ENCODE measurements at places on chromosomes 2 and 18.
A peak's percentile ranks its signal among the peaks of the same experiment; 100 is the strongest.

- DNase-seq = no peak
Measured at GRCh38 chr2:233000886-233001750, 11.9 kb downstream of the NGEF start.

DNA sequence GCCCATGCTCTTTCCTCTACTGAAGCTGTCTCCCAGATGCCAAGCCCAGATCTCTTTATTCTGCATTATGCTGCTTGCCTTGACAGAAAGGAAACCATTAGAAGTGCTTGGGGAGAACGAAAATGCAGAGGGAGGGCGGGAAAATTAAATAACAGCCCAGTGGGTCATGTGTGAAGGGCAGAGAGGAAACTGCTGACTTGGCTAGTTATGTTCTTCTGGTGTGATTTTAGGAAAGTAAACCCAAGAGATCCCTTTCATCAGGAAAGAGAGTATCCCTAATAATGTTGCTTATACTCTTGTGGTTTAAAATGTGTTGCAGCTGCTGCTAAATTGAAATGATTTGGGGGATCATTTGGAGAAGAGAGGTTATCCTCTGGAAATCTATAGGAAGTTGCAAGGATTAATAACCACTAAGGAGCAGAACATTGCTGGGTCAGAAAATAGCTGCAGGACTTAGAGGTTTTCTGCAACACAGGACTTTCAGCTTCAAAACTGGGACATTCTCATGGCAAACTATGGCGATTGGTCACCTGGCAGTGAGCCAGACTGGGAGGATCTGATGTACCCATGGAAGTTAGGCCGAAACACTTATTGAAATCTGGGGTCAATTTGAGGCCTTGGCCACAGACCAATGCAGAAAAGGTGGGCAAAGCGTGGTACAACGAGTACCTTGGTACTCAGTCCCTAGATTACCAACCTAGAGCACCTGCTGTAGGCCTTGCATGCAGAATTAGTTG is 172.2 kb downstream of the TMEM247 start:
- DNase-seq = no peak

DNA sequence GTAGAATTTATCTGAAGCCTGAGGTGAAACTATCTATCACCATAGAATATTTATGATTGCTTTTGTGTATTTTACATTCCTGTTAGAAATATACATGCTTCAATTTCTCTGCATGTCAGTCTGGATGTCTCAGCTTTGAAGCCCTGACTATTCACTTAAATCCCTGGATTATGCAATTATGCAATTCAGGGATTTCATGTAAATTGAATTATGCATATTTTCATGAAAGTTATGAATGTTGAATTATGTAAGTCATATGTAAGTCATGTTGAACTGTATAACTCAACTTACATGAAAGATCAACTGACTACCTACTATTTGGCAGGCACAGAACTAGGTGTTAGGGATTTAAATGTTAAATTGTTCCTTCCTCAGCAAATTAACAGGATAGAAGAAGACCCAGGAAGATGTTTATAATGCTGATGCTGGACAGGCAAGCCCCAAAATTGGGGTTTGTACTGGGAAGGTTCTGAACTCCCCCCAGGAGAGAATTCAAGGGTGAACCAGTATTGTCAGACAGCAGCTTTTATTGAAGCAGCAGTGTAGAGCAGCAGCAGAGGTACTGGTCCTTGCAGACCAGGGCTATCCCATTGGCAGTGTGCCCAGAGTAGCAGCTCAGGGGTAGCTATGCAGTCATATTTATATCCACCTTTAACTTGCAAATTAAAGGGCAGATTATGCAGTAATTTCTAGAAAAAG is 236.5 kb downstream of the ZNF804A start:
- no peak for DNase-seq

- DNase-seq = no peak
Measured at GRCh38 chr18:32391126-32391525, 79.6 kb downstream of the GAREM1 start.

- no peak for DNase-seq
Measured at GRCh38 chr2:44164617-44165016, 4.1 kb upstream of the PPM1B start.

- no peak for DNase-seq
Measured at GRCh38 chr2:7011356-7012083, 94.3 kb downstream of the RNF144A start.

- no peak for DNase-seq
Measured at GRCh38 chr2:168085801-168086361, 161.5 kb downstream of the STK39 start.

GRCh38 chr2:191670076-191670475 is 7.9 kb upstream of the NABP1 start:
- DNase-seq = no peak

DNA sequence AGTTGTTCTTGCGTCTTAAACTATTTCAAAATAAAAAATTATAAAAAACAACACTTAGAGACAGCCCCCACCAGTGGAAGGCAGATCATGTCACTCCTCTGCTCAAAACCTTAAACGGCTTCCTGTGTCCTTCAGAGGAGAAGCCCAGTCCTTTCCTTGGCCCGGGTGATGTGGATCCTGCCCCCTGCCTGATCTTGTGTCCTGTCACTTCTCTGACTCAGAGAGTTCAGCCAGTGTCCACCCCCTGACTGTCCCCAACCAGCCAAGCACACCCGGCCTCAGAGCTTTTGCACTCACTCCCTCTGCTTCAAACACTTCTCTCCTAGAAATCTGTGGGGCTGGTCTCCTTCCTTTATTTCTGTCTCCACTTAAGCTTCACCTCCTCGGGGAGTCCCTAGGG is 35.4 kb downstream of the TOGARAM2 start:
- no peak for DNase-seq

DNA sequence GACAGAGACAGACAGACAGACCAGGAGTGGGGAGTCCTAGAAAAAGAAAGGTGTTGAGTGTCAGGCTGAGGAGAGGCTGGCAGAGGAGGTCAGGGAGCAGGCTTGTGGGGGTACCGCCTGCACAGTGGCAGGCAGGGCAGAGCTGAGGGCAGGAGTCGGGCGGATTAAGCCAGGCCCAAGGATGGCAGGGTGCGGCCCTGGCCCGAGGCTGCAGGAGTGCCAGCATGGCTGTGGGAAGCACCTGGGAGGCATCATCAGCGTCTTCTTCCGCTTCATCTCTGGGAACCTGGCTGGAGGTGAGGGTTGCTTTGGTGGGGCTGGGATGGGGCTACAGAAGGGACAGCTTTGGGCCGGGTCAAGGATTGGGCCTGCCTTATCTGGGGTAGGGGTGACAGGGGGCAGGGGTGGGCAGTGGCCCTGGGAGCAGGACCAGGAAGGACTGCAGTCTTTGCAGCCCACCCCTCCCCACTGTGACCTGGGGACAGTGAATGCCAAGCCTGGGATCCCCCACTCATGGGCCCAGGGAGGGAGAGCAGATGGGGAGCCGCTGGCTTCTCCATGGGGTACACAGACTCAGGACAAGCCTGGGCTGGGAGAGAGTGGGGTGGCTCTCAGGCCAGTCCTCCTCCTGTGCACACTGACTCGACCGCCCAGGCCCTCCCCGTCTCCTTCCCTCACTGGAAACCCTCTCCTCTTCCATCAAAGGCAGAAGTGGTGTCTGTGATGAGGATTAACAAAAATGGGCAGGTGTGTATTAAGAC is 20.7 kb downstream of the KCNIP3 start:
- no peak for DNase-seq

DNA sequence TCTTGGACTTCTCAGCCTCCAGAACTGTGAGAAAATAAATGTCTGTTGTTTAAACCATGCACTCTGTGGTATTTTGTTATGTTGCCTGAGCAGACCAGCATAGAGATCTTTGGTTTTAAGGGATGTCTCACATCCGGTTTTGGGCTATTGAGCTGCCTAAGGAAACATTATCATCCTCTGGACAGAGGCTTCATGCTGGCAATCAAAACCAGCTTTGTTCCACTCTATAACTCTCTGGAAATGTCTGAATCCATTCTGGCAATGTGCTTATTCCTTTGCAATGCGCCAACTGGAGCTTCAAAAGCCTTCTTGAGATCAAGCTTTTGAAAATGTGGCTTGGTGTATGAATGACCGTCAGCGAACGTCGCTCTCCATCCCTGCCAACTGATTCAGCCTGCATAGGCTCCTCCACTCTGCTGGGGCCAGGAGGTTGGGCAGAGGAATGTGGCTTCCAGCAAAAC is 183.6 kb upstream of the MGAT5 start:
- no peak for DNase-seq

GRCh38 chr18:64273724-64274123 is 124.8 kb upstream of the LINC00305 start:
- DNase-seq = no peak

DNA sequence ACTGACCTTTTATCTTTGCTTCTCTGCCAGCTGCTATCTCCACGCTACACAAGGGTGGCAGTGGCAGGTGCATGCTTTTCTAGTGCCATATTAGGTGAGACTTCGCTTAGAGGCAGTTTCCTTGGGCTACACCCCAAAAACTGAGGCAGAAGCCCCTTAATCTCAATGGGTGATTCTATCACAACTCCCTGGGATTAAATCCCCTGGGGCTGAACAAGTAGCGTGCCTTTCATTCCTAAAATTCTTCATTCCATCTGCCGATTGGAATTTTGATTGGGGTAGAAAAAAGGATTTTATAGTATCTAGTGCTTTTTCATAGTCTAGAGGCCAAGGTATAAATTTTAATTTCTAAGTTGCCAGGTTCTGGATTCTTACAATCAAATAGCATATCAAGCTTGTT is 1040.5 kb upstream of the ACVR2A start:
- DNase-seq = no peak

- DNase-seq = no peak
Measured at GRCh38 chr18:23020555-23021294, 87.6 kb downstream of the RBBP8 start.

- DNase-seq = peak; percentile 56
Measured at GRCh38 chr2:30235008-30235655, 3.8 kb downstream of the LBH start.
